ENCODE measurements at places on chromosomes 2 and 18. TPM values are rescaled to one million over a fixed set of nuclear protein-coding genes. Genes with fewer than 3 reads are reported as not detected.

Gene RIT2
- not detected for total RNA-seq

Gene IL18RAP
- 0.98 TPM for total RNA-seq

Gene CHRNG
- total RNA-seq, result not detected

Gene SERPINB10
- not detected for total RNA-seq

GRCh38 chr2:15920696-15921095 is 19.7 kb upstream of the MYCN start:
- no peaks in the 10 kb centered on the region for H3K4me1 ChIP-seq
- H3K27me3 ChIP-seq, result peaks cover 6% of the 10 kb centered on the region
- no peak for DNase-seq
- no peak overlapping the region for H3K27ac ChIP-seq
- no peaks in the 10 kb centered on the region for H3K36me3 ChIP-seq
- H3K4me3 ChIP-seq, result no peak overlapping the region

GRCh38 chr2:98514879-98515249 is 70.2 kb downstream of the INPP4A start:
- H3K36me3 ChIP-seq, result no peaks in the 10 kb centered on the region
- no peak for DNase-seq
- no peaks in the 10 kb centered on the region for H3K27me3 ChIP-seq
- H3K27ac ChIP-seq, result no peak overlapping the region
- H3K4me3 ChIP-seq, result no peak overlapping the region

GRCh38 chr2:168568476-168569267 is 112.6 kb downstream of the CERS6 start:
- no peak overlapping the region for H3K27ac ChIP-seq
- peaks cover 32% of the 10 kb centered on the region for H3K4me1 ChIP-seq
- DNase-seq, result no peak
- no peaks in the 10 kb centered on the region for H3K27me3 ChIP-seq
- H3K4me3 ChIP-seq, result no peak overlapping the region
- H3K36me3 ChIP-seq, result no peaks in the 10 kb centered on the region

Measured in activated B cell treated with CpG ODN at 0.5 μM for 24 hours (primary cell).